Transverse colon (tissue), 4 donors: ENCODE measurements at places on chromosomes 11 and 22. TPM values are rescaled to one million over a fixed set of nuclear protein-coding genes. Genes with fewer than 3 reads are reported as not detected.

- peak; percentile 68 for DNase-seq
These were observed 10.7 kb upstream of the GSTP1 start for GRCh38 chr11:67572747-67573419.

DNA sequence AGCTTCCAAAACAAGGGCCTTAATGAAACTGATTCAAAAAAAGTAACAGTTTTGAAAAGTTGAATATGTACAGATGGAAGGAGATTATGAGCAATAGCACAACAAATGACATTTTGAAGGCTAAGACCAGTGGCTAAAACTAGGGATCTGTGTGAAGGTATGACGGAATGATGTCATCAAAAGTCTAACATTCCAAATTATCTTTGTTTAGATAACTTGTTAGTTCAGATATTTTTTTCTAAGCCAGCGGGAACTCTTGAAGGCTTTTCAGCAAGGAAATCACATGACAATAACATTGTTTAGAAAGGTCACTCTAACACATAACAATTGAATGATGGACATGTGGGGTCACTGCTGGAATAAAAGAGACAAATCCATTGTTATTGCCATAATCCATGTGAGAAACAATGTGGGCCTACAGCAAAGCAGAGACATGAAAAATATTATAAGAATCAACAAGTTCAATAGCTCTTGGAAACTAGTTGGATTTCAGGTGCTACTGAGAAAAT lies 260.5 kb downstream of the CASP12 start:
- DNase-seq = no peak

C11orf16 gene
- not detected for total RNA-seq

AQP11 gene
- 10.2 TPM for total RNA-seq

DNA sequence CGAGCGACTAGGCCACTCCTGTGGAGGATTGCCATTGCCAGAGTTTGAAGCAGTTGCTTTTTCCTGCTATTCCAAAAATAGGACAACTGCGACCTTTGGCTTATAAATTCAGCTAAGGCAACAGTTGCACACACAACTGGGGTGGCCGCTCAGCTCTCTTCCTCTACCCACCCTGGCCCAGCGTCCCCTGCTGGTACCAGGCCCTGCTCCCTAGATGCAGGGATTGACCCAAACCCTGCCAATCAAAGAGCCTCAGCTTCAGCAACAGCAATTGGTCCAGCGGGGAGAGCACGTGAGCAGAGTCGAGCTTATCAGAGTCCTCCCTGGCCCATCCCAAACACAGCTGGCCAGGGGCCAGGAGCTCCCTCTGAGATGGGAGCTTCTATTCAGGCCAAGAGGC lies 22.0 kb upstream of the CABP2 start:
- peak; percentile 85 for DNase-seq

GRCh38 chr11:127105593-127106541 lies 105.3 kb upstream of the KIRREL3 start:
- no peak for DNase-seq

DNA sequence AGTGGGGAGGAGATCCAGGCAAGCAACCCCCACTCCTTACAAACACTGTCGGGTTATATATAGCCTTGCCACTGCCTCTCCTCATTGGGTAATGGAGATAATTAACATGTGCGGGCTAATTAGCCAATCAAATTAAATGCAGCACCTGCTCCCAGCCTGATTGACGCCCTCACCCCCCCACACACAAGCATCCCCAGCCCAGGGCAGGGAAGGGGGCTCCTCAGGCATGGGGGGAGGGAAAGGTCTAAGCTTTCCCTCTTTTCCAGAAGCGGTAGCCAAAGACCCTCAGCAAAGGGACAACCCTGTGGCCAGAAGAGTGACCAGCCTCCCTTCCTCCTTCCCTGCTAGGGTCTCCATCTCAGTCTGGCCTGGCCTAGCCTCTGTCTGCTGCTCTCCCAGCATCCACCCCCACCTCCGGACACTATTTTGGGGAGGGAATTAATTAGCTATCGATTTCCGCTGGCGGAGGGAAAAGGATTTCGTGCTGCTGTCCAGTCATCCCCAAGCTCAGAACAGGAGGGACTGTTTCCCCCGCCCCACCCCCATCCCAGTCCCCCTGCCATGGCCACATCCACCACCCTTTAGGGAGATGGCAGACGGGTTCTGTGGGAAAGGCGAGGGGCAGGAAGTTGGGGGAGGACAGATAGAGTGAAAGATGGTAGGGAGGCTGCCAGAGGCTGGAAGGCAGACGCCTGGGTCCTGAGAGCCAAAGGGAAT lies 7.1 kb downstream of the NRXN2 start:
- DNase-seq = no peak

- no peak for DNase-seq
These were observed 66.4 kb downstream of the OTOG start for GRCh38 chr11:17613428-17613962.

TRIM49 gene
- not detected for total RNA-seq

DNA sequence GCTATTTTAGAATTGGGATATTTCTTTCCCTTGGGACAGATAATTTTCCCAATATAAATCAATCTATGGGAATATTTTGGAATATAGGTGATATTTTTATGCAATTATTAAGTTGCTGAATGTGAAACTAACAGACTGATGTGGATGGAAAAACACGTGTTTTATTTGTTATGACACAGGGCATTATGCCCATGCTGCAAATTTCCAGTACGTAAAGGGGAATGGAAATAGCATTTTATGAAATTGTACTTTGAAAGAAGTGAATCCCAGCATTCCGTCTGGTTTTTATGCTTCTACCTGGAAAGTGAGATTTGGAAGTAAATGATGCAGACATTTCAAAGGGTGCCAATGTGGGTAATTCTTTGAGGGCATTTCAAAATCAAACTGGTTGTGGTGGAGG lies 142.7 kb downstream of the PARVA start:
- DNase-seq = no peak

DNA sequence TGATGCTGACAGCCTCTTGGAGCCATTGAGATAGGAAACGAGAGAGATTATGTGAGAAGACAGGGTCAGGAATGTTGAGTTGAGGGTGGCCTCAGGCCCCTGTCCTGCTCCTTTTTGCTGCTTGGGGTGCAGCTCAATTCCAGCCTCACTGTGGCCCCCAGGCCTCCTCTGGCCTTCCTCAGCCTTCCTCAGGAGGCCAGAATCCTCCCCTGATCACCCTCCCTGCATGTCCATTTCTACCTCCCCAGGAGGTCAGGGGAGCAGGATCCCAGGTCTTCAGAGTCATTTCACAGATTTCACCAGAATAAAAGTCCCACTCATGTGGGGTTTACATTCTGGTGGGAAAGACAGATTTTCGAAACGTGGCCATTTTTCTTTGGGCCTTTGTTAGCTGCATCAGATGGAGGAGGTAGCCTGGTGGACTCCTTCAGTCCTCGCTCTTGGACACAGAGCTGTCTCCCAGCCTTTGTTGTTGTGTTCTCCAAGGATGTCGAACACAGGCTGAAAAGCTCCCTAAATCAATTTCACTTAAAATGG lies 2.2 kb upstream of the KCNQ1OT1 start:
- DNase-seq = no peak

GRCh38 chr22:30027791-30028190 lies 52.5 kb upstream of the HORMAD2 start:
- no peak for DNase-seq

GRCh38 chr11:45884596-45885185 lies 760 bp upstream of the MAPK8IP1 start:
- no peak for DNase-seq

DNA sequence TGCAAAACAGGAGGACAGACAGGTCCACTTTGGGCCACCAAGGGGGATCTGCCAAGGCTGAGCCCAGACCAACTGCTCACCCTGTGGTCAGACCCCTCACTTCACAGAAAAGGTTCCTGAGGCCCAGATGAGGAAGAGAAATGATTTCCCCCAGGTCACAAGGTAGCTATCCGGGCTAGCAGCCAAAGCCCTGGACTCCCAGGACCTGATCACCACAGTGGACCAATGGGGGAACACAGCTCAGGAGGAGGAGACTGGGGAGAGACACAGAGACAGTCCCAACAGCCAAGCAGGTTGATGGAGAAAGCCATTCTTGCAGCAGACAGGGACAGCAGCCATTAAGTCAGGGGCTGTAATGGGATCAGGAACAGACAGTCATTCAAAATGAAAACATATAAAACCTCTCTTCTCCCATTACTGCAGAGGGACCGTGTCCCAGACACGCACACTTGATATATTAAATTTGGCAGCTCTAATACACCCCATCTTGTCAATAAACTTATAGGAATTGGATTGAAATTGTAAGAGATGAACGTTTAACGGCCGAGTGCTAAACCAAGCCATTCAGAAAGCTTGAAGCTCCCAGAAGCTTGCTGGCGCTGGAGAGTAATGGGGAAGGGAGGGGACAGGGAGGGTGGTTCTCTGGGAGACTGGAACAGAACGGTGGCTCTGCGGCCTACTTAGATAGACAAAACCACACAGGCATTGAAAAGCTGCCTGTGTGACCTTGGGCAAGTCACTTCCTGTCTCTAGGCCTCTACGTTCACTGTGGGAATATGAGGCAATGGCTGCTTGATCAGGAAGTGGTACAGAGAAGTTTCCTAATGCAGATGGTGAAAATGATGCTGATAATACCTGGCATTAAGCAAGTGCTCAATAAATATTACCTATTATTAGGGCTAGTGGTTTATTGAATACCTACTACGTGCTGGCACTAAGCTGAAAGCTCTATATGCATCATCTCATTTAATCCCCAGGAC lies 16.0 kb downstream of the ZMAT5 start:
- no peak for DNase-seq

DNA sequence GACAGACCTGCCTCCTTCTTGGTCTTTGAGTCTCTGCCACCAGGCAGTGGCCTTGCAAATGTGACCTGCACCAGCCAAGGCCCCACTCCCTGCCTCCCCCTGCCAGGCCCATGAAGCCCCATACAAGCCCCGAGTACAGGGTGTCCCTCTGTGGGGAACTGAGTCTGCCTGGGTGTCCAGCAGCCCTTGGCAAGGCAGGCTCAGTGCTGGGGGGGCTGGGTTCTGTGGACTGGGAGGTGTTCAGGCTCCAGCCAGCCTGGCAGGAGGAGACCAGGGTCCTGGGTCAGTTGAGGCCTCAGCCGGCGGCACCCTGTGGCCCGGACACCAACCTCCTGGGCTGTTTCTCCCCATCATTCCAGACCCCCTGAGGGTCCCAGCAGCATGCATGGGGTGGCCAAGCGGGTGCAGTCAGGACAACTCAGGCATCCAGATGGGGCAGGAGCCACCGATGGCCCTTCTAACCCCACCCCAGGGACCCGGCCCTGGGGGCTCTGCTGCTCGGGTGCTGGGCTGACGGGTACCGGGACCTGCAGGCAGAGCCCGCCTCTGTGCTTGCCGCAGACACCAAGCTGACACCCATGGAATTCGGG lies 5.7 kb downstream of the MUC5AC start:
- DNase-seq = no peak

DNA sequence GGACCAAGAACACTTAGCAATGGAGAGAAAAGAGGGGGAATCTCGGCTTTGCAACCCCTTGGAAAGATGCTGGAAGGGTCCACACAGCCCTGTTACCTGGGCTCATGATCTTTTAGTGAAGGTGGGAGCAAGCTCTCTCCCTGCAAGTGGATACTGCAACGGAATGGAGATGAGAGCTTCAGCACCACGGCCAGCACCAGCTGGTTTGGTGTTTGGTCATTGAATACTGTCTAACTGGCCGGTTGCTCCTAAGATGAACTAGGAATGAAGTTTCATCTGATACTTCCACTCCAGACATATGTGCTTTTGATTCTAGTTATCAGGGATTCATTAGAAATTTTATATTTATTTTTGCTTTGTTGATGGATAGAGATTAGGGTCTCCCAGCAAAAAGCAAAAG lies 16.3 kb downstream of the HTR3A start:
- DNase-seq = no peak

DNA sequence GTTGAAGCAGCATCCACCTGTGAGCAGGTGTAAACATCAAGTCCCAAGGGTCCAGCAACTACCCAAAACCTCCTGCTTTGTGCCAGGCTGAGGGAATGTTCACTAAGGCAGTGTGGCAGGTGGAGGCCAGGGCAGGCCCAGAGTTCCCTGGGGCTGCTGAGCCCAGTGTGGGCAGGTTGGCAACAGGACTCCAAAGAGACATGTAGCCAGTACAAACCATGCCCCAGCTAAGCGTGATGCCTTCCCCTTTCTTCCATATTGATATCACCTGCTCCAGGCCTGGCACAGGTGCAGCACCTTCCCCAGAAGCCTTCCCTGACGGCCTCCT lies 30.0 kb upstream of the SCUBE2 start:
- DNase-seq = no peak

MIOX gene
- total RNA-seq = not detected

DNA sequence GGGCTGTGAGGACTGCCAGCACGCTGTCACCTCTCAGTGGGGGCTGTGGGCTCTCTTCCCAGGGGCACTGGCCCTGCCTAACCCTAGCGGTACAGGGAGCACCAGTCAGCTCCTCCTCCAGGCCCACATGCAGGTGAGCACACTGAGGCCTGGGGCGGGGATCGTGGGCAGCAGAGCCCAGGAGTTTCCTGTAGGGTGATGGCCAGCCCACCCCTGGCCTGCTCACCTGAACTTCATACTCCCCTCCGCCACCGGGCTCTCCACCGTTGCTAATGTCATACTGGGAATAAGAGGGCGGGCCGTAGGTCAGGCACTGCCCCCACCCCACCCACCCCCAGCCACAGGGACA lies 10.0 kb upstream of the TREH start:
- no peak for DNase-seq

DNA sequence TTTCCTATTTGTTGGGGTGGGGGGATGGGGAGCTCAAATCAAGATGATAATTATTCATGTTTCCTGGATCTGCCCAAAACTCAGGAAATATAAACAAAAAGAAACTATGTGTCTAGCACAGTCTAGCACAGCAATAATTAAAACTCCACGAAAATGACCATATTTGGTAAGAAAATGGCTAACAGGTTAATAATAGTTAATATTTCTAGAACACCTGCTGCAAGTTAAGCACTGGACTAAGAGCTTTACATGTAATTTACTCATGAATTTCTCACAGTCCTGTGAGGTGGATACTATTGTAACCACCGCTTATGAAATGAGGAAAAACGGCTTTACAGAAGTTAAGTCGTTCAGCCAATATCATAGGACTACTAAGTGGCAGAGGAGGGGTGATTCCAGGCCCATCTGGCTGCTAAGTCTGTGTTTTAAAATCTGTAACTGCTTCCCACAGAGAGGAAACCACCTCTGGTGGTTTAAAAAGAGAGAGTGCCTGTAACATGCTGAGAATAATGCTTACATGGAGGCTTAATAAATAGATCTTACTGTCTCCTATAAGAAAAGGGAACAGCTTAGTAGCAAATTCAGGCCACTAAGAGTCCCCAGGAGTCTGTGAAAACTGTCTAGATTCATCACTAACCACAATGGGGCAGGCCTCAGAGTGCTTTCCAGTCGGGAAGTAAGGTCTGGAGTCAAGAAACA lies 11.0 kb upstream of the AMOTL1 start:
- no peak for DNase-seq
